ENCODE measurements at places on chromosomes 4 and X.

GRCh38 chr4:158870626-158871334, 102.0 kb downstream of the FNIP2 start:
- no peak for DNase-seq

DNA sequence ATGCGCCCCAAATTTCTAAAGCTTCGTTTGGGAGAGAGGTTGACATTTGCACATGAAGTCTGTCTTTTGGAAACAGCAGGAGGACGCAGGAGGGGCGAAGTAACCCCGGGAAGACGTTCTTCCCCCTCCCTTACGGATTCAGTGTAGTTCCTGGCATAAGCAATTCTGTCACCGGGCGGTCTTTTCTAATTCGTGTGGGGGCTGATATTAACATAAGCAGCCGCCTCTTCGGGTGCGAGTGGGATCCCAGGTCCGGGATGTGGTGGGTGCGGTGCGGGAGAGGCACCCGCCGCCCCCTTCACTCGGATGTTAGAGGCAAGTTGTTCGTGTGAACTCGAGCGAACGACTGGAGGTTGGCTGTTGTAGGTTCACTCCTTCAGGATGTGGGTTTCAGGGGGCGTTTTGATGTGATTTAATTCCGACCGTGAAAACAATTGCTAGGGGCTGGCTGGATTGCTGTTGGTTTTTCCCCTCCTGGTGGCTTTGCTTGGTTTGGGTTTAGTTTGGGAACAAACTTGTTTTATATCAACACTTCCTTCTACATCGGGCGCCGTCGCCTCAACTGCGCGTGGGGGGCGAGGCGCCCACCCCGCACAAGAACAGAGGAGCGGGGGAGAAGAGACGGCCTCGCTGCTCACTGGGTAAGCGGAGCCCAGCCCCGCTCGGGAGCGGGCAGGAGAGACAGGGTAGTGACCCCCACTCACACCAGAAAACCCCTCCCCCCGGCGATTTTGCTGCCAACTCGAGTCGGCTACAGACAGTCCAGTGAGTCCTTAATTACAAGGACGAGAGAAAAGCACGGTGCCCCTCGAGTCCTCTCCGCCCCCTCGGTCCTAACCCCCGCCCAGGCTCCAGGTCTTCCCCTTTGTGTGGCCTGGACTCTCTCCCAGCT, 2.9 kb upstream of the LEF1 start:
- DNase-seq = peak; percentile 48

DNA sequence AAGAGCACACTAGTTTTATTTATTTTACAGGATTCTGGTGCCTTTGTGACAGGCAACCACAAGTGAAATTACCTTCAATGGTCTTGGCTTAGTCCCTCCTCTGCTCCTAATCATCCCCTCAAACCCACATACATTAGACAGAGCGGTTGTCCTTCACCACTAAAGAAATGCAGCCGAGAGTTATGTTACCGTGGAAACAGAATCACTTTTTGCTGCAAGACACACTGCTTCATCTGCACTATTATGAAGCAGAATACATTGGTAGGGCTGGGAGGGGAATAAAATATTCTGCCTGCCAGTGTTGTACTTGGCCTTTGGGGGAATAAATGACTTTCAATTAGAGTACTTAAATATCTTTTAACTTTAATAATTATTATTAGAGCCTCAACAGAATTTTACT, 75.2 kb downstream of the ARHGEF38 start:
- DNase-seq = no peak

GRCh38 chrX:19350941-19351384, 7.2 kb downstream of the PDHA1 start:
- no peak for DNase-seq

- no peak for DNase-seq
These were observed 34.0 kb downstream of the ETDB start for GRCh38 chrX:135086197-135086854.

DNA sequence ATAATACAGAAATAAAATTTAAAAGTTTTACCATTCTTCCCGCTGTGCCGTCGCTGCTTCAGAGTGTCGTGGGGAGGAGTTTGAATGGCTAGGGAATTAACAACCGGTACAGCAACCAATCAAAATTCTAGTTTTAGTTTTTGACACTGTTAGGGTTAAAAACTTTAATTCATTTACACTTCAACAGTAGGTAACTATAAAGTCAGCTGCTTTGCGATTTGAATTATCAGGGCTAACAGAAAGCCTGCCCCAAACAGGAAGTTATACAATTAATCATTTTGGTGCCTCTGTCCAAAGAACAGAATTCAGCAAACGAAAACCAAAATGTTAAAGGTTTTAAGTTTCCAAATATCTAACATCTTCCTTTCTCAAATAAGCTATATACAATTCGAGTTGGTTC, 2.3 kb downstream of the HNRNPD start:
- DNase-seq = no peak

DNA sequence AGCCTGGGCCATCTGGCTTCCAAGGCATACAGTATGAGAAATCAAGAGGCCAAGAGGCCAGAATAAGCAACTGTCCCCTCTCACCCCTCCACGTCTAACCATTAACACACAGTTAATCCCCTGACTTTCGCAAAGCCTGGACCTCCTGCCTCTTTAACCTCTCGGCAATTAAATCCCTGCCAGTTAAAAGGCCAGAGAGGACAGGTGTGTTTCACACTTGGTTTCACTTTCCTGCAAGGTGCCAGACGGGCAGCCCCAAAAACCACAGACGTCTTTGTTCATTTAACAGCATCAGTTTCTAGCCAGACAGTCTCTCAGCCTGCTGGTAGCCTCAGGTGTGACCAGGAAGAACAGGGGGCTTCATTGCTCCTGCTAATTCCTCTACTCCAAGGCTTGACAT, 91.1 kb upstream of the KIT start:
- DNase-seq = no peak

DNA sequence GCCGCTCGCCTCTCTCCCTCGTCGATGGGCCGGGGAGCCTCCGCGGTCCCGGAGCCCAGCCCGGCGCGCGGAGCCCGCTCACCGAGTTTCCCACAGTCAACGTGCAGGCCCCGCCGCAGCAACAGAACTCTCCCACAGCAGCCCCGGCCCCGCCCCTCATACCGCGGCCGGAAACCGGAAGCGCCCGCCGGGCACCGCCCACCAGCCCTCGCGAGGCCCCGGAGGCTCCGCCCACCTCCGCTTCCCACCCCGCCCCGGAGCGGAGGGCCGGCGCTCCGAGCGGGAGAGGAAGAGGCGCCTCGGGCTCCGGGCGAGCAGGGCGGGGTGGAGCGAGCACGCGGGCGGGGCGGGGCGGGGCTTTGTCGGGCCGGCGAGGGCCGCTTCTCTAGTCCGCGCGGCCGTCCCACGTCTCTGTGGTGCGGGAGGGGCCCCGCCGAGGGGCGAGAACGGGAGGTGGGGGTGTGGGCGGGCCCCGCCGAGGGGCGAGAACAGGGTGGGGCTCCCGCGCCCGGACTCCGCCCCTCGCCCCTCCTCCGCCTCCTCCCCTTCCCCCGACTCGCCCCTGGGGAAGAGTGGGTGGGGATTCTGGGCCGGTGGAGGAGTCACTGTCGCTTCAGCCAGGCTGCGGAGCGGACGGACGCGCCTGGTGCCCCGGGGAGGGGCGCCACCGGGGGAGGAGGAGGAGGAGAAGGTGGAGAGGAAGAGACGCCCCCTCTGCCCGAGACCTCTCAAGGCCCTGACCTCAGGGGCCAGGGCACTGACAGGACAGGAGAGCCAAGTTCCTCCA, at the start of the genes ABCD1 and BCAP31:
Gene ABCD1 (plus strand): TSS at position 605 of the 787 bp plus-strand sequence. CDS start 411 bp downstream, outside the sequence.
Gene BCAP31 (minus strand): TSS at position 136 of the 787 bp plus-strand sequence. CDS start 1,143 bp downstream, outside the sequence.
- peak; percentile 87 for DNase-seq

DNA sequence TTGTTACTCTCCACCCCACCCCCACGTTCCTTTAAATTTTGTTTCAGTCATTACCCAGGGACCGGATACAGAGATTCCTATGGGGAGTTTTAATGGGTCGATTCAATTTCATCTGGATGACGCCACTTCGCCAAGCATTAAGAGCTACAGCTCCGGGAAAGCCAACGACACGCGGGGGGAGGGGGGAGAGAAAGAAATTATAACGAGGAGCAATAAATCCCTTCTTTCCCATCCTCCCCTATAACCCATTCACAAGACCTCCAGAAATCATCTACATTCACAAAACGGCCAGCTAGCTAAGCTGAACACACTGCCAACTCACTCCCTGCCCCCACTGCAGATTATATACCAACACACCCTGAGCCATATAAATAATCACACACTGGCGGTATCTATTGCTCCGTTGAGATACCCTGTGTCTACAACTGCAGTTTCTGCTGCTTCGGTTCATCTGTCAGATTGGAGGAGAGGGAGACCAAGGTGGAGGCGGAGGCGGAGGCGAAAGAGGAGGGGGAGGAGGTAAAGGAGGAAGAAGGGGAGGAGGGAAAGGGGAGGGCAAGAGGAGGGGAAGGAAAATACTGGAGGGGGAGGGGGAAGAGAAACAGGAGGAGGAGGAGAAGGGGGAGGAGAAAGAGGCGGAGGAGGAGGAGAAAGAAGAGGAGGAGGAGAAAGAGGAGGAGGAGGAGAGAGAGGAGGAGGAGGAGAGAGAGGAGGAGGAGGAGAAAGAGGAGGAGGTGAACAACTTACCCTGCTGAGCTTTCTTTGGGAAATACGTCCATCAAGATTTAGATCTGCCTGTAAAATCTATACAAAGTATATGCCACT, 113.9 kb upstream of the VAMP7 start:
- no peak for DNase-seq

- DNase-seq = peak; percentile 29
These were observed at the start of gene SMIM10 for GRCh38 chrX:134990801-134991481. Gene SMIM10 (plus strand): TSS chrX:134990991. CDS start chrX:134991096, 105 bp downstream.

GRCh38 chr4:101101072-101101471, 246.3 kb downstream of the PPP3CA start:
- no peak for DNase-seq

DNA sequence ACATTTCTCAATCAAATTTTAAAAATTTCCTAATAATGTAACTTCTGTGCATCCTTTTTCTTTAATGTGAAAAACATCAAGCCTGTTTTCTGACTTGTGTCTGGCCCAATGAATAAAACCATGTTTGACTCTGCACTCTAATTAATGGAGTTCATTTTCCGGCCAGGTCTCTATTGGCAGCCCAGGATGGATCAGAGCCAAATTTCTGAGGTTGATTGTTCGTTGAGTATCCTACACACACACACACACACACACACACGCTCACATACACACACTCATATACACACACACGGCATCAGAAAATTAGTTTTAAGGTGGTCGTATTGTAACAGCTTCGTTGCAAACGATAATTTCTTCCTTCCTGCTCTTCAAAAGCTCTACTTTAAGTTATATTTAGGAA, 28.9 kb upstream of the TLL1 start:
- no peak for DNase-seq

DNA sequence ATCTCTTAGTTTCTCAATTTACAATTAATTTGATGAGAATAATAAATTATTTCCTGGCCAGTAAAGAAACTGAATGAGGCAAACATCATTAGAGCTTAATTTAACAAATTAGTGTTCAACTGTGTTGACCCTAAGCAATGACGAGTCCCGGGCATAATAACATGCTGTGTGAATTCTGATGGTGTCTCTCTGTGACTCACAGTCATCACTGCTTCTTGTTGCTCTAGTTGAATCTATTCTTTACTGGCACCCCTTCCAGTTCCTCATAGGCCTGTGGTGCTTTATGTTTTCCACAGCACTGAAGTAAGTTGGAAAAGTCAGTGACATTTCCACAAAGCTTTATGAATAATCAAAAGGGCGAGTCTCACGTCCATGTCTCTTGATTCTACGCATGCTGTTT, 57.7 kb upstream of the SLC7A11 start:
- no peak for DNase-seq

DNA sequence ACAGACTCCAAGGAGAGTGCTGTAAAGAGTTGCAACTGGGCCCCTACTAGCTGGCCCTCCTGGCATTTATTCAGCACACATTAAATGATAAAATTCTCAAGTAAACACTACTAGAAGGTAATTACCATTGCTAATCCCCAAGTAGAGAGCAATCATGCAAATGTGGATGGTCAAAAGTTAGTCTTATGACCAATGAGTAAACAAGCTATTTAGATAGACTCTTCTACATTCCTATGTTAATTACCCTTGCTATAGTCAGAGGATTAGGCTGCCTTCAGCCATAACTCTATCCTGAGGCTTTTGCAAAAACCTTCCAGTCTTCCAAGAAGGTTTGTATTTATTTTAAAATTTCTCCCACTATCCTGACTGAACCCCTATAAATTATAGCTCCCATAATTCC, 28.3 kb upstream of the HPGD start:
- no peak for DNase-seq

- DNase-seq = no peak
These were observed 8.9 kb downstream of the BCLAF3 start for GRCh38 chrX:19981947-19982346.

- DNase-seq = peak; percentile 72
These were observed at the start of gene SH3BP2 for GRCh38 chr4:2792711-2793585. Gene SH3BP2 (plus strand): TSS chr4:2793085. CDS start chr4:2820618, 27,533 bp downstream.

Data from activated T-cell treated with anti-CD3 and anti-CD28 coated beads for 48 hours (primary cell).